Skin of body (tissue), 3 donors: ENCODE measurements at places on chromosomes 7 and 10. TPM values are rescaled to one million over a fixed set of nuclear protein-coding genes. Genes with fewer than 3 reads are reported as not detected.

Gene CLCN1
- 0.20 TPM for total RNA-seq

Gene ASB10
- total RNA-seq = 0.69 TPM

Gene ADAM8
- 6.3 TPM for total RNA-seq

Gene TAX1BP1
- 89.4 TPM for total RNA-seq

Gene MPP7
- 15.9 TPM for total RNA-seq

Gene SHH
- 3.2 TPM for total RNA-seq

Gene VGF
- 0.10 TPM for total RNA-seq

Gene RBM20
- total RNA-seq = 2.4 TPM

Gene MYO3A
- 2.3 TPM for total RNA-seq

Gene PRF1
- total RNA-seq = 0.79 TPM

Gene ELAPOR2
- total RNA-seq = 10.9 TPM

Gene ZNF804B
- not detected for total RNA-seq

Gene FZD8
- total RNA-seq = 7.6 TPM

Gene CRYGN
- total RNA-seq = not detected

Gene C10orf105
- under 0.01 TPM for total RNA-seq

Gene ACTR3C
- 6.3 TPM for total RNA-seq

Gene SGCE
- 113 TPM for total RNA-seq

Gene SNX10
- total RNA-seq = 5.8 TPM

Gene MACC1
- total RNA-seq = 7.1 TPM

Gene SFRP4
- total RNA-seq = 5.0 TPM

Gene ENTPD1
- 26.0 TPM for total RNA-seq

Gene GNGT1
- total RNA-seq = not detected

Gene EXOC4
- total RNA-seq = 96.4 TPM

Gene ADRA2A
- total RNA-seq = 2.0 TPM

Gene NDUFA5
- 64.8 TPM for total RNA-seq

Gene CACNA2D1
- total RNA-seq = 54.4 TPM

Gene C10orf95
- 0.39 TPM for total RNA-seq

Gene CRPPA
- 4.1 TPM for total RNA-seq

Gene MRLN
- 15.7 TPM for total RNA-seq

Gene FAM25C
- not detected for total RNA-seq

Gene CARD11
- 0.59 TPM for total RNA-seq

Gene MIOS
- 50.0 TPM for total RNA-seq

Gene CCM2
- total RNA-seq = 19.7 TPM

Gene LBX1
- 0.20 TPM for total RNA-seq

Gene RSBN1L
- total RNA-seq = 35.6 TPM

Gene ANXA11
- 38.9 TPM for total RNA-seq

Gene NCF1
- 2.7 TPM for total RNA-seq

Gene CALML3
- 9.8 TPM for total RNA-seq

Gene SLC26A5
- 0.20 TPM for total RNA-seq

Gene ZNF488
- total RNA-seq = 0.10 TPM

Gene JCAD
- total RNA-seq = 17.2 TPM

Gene SPDYE2
- not detected for total RNA-seq

Gene TLX1
- total RNA-seq = not detected

Gene NXPH1
- 0.10 TPM for total RNA-seq

Gene A1CF
- total RNA-seq = not detected

Gene AKR1B15
- total RNA-seq = not detected

Gene PRSS1
- not detected for total RNA-seq

Gene LLCFC1
- not detected for total RNA-seq
